Esophagus mucosa (tissue), 1 donor: ENCODE measurements at places on chromosomes 12 and 14.

DNA sequence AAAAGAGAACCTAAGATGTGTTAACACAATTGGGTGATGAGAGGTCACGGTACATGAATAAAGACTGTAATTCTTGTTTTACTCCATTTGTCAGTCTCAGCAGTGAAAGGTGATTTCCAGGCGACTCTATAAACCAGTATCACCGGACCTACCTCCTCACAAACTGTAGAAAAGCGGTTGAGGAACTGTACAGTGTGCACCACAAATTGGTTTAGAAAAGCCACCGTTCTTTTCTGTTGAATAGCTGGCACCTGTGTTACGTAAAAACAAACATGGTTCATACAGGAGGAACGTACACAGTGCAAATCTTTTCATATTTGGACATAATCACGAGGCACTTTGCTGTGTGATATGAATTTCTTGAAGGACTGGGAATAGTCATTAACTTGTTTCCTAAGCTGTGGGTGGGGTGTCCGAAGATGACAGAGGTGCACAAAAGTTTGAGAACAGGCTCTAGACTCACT is 663 bp downstream of the WASHC3 start:
- ATAC-seq: peak; percentile 79

GRCh38 chr12:128626808-128627320 is 196.9 kb downstream of the SLC15A4 start:
- ATAC-seq: no peak

- ATAC-seq: no peak
Measured at GRCh38 chr14:59187118-59187517, 1.3 kb upstream of the DAAM1 start.

DNA sequence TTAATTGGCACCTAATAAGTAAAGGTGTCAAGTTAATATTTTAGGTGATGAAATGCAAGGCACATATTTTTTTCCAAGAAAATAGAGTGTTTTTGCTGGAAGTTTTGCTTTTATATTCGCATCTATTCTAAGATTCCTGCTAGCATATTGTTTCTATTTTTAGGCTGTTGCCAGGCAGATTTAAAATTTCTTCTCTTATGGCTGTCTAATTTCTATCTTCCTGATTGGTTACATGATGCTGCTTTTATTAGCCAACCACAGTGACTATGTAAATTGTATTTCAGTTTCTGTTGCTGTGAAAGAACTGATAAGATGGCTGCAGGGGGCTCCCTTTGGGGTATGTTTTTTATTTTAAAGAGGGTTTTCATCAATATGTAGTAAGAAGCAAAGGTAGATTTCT is 42.7 kb downstream of the ATF7IP start:
- no peak for ATAC-seq

DNA sequence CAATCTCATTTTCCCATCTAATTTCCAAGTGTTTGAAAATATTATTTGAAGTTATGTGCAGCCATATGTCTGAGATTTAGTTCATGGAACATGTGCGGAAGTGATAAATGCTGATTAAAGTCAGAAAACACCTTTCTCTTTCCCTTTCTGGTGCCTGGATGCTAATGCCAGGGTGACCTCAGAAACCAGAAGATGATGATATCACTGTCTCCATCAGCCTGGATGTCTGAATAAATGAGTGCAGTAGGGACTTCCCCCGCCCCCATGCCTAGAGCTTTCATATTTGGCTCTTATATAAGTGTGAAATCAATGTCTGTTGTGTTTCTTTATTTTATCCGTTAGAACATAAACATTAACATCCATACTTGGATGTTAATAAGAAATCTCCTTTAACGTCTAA is 261.9 kb upstream of the LRIG3 start:
- ATAC-seq: no peak

DNA sequence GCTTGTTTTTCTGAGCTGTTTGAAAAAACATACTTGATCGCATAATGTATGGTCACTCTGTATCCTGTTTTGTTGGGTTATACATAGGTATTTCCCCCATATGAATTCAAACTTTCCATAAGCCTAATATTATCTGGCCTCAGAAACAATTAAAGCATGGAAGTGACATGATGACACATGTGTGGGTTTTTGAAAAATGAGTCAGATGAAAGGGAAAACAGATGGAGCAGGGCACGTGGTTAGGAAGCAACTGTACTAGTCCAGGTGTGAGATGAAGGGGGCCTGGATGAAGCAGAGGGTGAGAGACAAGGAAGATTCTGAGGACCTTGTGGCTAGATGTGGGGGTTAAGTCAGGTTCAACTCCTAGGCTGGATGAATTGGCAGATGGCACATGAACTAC is 92.7 kb upstream of the DNM1L start:
- no peak for ATAC-seq

DNA sequence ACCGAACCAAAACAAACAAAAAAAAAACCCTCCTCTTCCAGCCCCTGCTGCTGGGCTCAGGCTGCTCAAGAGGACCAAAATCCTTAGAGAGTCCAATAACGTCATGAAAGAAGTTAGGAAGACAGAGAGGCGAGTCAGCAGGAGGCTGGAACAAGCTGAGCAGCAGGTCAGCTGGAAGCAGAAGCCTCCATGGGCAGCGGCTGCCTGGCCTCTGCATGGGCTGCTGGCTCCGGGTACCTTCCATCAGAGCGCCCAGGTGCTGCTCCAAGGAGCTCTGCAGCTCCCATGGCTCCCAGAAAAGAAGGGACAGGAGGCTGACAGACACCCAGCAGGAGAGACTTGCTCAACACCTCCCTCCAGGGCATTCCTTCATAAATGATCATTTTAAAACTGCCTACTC is 3.2 kb upstream of the KRT2 start:
- peak; percentile 37 for ATAC-seq

GRCh38 chr14:102258136-102258535 is 46.8 kb downstream of the MOK start:
- no peak for ATAC-seq

DNA sequence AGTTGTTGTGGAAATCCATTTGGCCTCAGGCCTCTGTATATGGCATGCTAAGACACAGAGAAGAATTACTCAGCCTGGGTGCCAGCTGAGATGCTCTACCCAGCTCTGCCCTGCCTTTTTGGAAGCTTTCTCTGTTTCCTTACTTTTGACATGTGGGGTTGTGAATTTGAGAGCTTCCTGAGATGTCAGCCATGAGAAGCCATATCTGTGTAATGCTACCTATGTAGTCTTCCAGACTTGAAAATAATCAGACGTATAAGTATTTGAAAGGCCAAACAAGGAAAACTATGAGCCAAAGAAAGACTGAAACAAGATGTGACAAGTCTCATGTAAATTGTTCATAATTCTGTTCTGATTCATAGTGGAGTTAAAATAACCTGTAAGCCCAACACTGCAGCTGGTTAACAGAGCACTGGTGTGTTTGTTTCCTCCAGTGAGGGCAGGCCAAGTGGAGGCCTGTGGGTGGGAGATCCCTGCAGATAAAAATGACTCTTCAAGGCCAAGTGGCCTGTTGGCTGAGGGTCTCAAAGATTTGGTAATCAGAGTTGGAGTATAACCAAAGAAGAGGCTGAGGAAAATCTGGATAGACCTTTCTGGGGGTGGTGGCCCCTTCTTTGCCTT is 94.0 kb downstream of the TMX1 start:
- peak; percentile 78 for ATAC-seq

- no peak for ATAC-seq
Measured at GRCh38 chr14:48874711-48875110, 711.5 kb downstream of the RPS29 start.

DNA sequence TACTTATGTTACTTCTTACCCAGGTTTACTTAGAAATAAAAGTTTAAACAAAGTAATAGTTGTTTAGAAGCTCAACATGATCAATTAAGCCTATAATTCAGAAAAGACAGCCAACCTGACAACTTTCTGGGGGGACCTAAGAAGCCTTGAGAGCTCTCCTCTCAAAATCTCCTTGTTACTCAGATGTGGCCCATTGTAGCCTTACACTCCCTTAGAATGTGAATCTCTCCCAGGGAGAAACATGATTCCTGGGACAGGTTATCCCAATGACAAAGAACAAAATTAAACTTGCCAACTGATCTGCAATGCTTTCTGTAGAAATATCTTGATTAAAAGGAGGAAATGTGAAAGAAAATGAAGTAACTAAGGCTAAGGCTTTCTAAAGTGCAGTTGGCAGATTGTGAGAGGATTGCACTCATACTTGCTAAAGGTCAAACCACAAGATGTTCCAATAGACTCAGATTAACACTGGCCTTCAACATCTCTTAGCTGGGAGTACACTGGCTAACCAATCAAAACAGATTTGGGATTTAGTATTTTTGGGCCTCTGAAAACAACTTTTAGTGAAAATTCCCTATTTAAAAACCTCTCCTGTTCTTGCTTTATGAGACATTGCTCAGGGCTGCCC is 72.3 kb upstream of the TMX1 start:
- ATAC-seq: no peak

- no peak for ATAC-seq
Measured at GRCh38 chr14:92925446-92925845, 2.5 kb downstream of the CHGA start.

DNA sequence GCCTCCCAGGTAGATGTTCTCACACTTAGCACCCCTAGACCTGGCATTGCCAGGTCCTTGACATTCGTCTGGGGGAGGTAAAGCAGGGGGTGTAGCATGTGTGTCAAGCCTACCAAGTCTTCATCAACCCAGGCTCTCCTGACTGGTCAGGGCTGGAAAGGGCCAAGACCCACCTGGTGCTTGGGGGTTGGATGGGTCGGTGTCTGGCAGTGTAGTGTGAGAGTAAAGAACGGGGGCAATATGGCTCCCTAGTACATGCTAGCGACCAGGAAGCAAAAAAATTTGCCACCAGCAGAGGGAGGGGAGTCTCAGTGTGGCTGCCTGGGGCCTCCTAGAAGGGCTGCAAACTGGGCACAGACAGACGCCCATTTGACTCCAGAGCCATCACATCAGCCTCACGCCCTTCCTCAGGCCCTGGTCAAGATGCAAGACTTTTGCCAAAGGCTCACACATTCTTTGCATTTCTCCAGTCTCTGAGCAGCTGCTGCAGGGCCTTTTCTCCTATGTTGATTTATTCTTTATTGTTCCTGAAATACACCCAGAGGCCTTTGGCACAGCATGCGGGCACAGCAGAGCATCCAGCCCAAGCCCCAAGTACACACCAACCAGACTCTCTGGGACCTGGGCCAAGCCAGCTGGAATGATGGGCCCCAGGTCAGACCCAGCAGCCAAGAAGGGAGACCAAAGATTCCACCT is 38.3 kb upstream of the PNMA1 start:
- no peak for ATAC-seq

DNA sequence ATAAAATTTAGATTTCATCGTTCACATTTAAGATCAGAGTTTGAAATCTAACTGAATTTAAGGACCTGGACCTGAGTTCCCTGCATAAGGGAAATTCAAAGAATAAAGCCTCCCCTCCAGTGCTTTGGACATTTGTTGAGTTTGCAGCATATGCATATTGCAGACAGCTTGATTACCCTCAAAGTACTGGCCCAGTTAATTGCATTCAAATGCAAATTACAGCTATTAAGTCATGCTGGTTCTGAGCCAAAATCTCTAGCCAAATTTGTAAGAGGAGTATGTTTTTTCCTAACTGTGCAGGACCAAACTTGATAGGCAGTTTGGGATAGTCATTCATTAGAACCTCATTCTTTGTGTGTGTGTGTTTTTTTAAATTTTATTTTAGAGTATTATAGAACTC is 9.1 kb upstream of the KIF21A start:
- ATAC-seq: no peak

DNA sequence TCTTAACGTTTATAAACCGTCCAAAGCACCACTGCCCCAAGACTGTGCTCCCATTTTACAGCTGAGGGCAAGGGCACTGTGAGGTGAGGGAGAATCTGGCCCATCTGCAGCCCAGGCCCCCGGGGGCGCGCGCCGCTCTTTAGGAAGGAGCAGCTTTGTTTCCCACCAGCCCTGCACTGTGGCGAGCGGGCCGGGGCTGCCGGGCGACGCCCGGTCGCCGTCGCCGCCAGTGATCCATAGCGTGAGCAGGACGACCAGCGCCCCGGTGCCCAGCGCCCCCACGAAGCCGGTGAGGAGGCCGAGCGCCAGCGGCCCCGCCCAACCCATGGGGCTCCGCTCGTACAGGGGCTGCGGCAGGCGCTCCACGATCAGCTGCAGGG is 34.6 kb downstream of the FIGNL2 start:
- no peak for ATAC-seq

- ATAC-seq: no peak
Measured at GRCh38 chr14:101501341-101501740, 60.0 kb upstream of the DIO3 start.

- no peak for ATAC-seq
Measured at GRCh38 chr14:100388103-100389054, 65.2 kb downstream of the SLC25A47 start.

GRCh38 chr14:69703047-69704039 is 63.6 kb upstream of the SRSF5 start:
- ATAC-seq: peak; percentile 41

DNA sequence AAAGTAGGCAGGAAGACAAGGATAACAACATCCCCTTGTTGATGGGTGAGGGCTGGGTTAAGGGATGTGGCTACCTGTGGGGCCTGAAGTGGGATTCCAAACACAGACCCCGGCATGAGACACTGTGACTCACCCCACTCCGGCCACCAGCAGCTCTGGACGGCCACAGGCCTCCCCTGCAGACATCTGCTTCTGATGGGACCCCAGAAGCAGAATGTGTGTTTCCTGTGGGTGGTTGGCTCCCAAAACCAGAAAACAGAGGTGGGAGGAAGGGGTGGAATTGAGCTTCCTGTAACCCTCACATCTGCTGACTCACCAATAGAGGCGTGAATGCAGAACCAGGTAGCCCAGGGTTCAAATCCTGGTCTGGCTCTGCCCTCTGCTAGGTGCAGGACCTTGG is 216.6 kb upstream of the PWP1 start:
- no peak for ATAC-seq

- ATAC-seq: peak; percentile 54
Measured at GRCh38 chr12:122980183-122981035, at the start of gene ARL6IP4. Gene ARL6IP4 (plus strand): TSS chr12:122980681. CDS start chr12:122981140, 459 bp downstream.

- no peak for ATAC-seq
Measured at GRCh38 chr14:75646762-75647161, 13.9 kb downstream of the ERG28 start.

DNA sequence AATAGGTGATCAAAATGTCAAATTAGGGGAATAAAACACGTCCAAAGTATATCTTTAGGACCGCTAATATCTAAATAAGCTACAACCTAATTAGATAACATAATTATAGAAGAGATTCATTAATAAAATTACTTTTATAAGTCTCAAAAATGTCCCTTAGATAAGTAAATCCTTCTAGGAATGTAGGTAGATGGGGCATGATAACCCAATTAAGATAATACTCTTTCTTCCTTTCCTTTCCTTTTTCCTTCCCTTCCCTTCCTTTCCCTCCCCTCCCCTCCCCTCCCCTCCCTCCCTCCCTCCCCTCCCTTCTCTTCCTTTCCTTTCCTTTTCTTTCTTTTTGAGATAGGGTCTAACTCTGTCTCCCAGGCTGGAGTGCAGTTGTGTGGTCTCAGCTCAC is 11.0 kb upstream of the SLC2A3 start:
- ATAC-seq: no peak

- ATAC-seq: no peak
Measured at GRCh38 chr12:104544836-104545235, 88.1 kb downstream of the CHST11 start.

GRCh38 chr14:68805414-68805813 is 12.5 kb upstream of the ZFP36L1 start:
- ATAC-seq: no peak

- ATAC-seq: no peak
Measured at GRCh38 chr12:117662220-117662619, 300.8 kb upstream of the NOS1 start.
